ENCODE measurements at places on chromosomes 6 and 20.

DNA sequence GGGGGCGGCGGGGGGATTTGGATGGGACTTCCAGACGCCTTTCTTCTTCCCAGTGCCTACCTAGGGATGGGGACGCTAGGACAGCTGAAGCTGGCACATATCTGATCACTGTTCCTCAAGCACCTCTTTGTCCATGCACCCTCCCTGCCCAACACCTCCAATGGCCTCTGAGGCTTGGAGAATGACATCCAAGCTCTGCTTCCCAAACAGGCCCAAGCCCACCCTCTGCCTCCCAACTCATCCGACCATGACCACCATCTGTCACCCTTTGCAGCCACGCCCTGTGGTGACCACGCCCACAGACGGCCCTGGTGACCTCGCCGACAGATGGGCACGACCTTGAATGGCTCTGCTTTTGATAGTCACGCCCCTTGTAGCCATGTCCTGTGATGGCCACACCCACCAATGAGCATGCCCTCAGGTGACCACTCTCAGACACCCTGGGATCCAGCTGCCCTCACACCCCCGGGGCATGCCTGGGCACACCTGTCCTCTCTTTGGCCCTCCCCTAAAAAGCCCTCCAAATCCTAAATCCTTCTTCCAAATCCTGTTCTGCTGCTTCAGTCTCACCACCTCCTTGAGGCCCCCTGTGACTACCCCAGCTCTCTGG, 51.0 kb downstream of the SSR1 start:
- DNase-seq = no peak

- DNase-seq = no peak
These were observed 36.4 kb upstream of the GCLC start for GRCh38 chr6:53581173-53581773.

DNA sequence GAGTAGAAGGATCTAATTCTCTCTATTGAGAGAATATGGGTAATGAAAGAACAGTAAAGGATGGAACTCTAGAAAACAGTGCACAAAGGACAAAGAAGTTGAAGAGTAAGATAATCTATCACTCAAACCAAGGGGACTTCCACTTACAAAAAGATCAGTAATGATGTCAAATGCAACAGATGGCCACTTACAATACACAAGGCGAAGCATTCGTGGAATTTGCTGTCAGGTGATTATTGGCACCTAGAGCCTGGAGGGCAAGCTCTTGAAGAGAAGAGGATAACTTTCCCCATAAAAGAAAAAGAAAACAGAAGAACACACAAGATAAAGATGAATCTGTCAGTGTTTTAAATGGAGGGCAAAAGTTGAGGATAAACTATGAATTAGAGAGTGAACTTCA, 256.0 kb upstream of the TCF21 start:
- DNase-seq = no peak

DNA sequence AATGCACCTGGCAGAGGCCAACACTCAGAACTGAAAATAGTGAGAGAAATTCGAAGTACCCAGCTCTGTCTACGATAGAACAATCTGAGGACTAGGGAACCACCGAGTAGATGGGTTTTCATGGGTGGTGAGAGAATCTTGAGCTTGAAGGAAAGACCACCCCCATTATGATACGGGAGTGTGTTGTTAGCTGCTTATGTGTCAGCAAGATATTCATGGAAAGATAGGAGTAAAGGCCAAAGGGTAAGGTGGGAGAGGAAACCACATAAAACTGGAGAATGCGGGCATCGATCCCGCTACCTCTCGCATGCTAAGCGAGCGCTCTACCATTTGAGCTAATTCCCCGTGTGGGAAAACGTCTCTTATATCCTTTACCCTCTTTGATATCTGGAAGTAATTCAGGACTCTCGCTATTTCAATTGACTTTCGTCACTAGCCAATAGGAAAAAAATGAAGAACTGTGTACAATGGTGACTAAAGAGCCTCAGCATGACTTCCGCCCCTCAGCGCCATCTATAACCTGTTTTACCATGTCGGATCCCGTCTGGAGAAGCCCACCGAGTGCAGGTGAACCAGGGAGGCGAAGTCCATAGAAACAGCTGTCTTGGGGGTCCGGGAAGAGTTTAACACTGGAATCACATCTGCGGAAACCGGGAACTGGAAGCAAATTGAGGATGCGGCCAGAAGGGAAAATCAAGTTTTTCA, 25.0 kb upstream of the ABT1 start:
- DNase-seq = no peak

DNA sequence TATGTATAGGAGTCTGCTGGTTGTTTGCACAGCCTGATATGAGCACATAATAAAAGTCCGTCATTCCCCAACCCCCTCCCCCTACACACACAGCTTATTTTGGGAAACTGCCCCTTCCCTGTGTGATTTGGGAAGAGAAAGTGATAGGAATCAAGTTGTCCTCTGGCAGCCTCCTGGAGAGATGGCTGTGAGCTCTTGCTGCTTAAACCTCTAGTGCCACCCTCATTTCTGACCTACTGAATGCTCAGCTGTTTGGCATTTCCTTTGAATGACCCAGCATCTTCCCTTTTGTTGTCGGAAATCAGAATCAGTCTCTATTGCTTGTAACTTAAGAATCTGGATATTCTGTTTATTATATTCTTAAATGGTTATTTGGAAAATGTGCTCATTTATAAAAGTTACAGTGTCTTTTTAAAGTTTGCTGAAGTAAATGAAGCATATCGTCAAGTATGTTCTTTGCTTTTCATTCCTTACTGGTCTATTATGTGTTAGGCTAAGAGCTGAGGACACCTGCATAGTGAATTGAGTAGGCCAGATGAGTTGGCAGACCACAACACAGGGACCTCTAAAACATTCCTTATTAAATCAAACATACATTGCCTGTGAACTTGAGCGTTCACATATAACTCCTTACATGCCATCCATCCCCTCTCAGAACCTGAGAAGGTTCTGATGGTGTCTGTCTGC, 5.5 kb downstream of the RWDD2A start:
- no peak for DNase-seq

- no peak for DNase-seq
These were observed 100.9 kb upstream of the PRDM1 start for GRCh38 chr6:105985098-105985815.

GRCh38 chr6:95127261-95127660, 450.1 kb upstream of the MANEA start:
- no peak for DNase-seq

- no peak for DNase-seq
These were observed at the start of gene POU3F2 for GRCh38 chr6:98834060-98835031. Gene POU3F2 (plus strand): TSS chr6:98834574. CDS start chr6:98834874, 300 bp downstream.

DNA sequence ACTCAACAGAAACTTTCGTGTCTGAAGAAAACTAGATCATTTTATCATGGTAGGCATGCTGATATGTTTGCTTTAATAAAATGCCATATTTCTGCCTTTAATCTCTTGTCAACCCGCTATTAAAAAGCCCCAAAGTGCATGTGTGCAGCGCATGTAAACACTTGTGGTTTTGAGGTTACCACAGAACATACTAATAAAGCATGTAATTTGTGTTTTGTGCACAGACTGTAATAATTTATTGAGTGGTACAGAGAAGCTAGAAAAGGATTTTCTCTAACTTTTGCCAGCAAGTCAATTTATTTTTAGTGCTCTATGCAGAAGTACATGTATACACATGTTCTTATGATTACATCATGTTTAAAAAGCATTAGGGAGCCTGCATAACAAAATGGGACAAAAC, 349.9 kb upstream of the SLC35B3 start:
- no peak for DNase-seq

Measured in NK-92 treated with Interleukin-12 subunit alpha and Interleukin-12 subunit beta, amount 100 ng/mL, for 24 hours (cell line).